ENCODE measurements at places on chromosomes 4 and X. TPM values are rescaled to one million over a fixed set of nuclear protein-coding genes. Genes with fewer than 3 reads are reported as not detected.

The F9 gene
- polyA plus RNA-seq, result not detected

The ZMAT1 gene
- 9.9 TPM for polyA plus RNA-seq

The HEPH gene
- 12.3 TPM for polyA plus RNA-seq

The PITX2 gene
- polyA plus RNA-seq, result not detected

The CXCL3 gene
- polyA plus RNA-seq, result 1.6 TPM

The DIAPH2 gene
- polyA plus RNA-seq, result 8.2 TPM

The RAI2 gene
- polyA plus RNA-seq, result 26.9 TPM

DNA sequence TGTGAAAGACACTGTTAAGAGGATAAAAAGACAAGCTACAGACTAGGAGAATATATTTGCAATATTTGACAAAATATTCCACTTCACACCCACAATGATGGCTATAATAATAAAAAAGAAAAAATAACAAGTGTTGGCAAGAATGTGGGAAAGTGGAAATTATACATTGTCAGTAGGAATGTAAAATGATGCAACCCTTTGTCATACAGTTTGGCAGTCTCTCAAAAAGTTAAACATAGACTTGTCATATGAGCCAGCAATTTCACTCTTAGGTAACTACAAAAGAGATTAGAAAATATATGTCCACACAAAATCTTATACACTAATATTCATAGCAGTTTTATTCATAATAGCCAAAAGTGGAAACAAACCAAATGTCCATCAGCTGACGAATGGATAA is 5.2 kb upstream of the RADX start:
- no peaks in the 10 kb centered on the region for H3K4me1 ChIP-seq
- no peak overlapping the region for H3K4me3 ChIP-seq
- no peak for DNase-seq
- no peaks in the 10 kb centered on the region for H3K27me3 ChIP-seq
- no peak overlapping the region for H3K27ac ChIP-seq
- no peaks in the 10 kb centered on the region for H3K36me3 ChIP-seq

- peaks cover 27% of the 10 kb centered on the region for H3K27me3 ChIP-seq
- H3K4me3 ChIP-seq, result no peak overlapping the region
- H3K27ac ChIP-seq, result no peak overlapping the region
These were observed 160.4 kb upstream of the GPR101 start for GRCh38 chrX:137194164-137194563.

GRCh38 chrX:52284865-52285264 is 84.0 kb upstream of the XAGE2 start:
- peaks cover 58% of the 10 kb centered on the region for H3K27me3 ChIP-seq
- no peak for DNase-seq
- H3K4me3 ChIP-seq, result no peak overlapping the region
- H3K27ac ChIP-seq, result no peak overlapping the region
- H3K36me3 ChIP-seq, result no peaks in the 10 kb centered on the region

DNA sequence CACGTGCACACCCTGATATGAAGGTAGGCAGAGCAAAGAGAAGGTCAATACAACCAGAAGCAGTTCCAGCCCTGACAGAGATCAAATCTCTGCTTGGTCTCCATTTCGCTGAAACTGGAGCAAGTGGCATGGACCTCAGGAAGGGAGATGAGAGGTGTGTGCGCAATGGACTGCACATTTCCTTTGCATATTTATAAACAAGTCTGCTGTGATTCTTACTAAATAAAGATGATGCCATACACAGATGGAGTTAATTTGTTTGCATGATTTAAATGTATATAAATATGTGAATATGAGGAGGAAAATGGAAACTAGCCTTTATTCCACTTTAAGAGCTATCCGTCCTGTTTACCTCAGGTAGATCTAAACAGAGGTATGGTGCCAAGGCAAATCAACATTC is 2.1 kb upstream of the SCRG1 start:
- no peak overlapping the region for H3K4me3 ChIP-seq
- H3K36me3 ChIP-seq, result no peaks in the 10 kb centered on the region
- DNase-seq, result no peak

DNA sequence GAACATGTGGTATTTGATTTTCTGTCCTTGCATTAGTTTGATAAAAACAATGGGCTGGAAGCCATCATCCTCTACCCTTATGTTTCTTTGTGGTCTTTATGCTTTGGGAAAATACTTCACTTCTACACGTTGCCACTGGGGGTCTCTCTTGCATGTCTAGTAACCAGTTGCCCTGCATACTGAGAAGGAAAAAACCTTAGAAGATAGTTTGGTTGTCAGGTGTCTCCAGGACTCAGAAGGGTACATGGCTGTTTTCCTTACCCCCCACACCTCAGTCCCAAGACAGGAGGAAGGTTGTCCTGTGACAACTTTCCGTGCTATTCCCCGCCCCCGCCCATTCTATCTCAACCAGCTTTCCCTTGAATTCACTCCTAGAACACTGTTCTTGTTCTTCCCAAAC is 62.1 kb upstream of the LANCL3 start:
- peak; percentile 1 for DNase-seq
- no peaks in the 10 kb centered on the region for H3K4me1 ChIP-seq
- no peak overlapping the region for H3K27ac ChIP-seq
- no peaks in the 10 kb centered on the region for H3K36me3 ChIP-seq

DNA sequence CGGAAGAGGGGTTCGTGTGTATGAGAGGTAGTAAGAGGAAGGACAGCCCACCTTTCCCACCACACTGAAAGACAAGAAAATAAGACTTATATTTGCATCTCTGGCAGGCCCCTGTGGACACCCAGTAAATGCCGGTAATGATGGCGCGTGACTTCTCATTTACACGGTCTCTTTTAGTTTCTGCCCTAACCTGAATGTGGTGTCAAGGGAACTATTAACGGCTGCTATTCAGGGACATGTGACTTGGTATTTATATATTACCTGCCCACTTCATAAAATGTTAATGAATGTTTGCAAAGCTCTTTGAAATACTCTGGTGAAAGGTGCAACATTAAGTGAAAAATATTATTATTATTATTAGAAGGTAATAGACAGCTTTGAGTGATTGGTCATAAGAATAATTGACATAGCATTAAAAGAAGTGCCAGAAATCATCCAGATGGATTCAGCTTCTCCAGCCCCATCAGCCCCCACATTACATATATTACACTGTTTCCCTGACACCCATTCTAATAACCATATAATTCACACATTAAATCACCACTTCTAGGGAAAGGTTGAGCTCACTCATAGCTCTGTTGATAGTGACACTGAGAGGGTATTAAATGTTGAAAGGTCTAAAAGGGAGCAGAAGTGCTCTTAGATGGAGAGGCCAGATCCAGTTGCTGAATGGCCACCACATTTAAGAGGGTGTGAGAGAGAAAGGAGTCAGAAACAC is 83.0 kb upstream of the BEND4 start:
- H3K4me1 ChIP-seq, result no peaks in the 10 kb centered on the region
- no peaks in the 10 kb centered on the region for H3K36me3 ChIP-seq
- H3K27me3 ChIP-seq, result no peaks in the 10 kb centered on the region
- no peak overlapping the region for H3K4me3 ChIP-seq

DNA sequence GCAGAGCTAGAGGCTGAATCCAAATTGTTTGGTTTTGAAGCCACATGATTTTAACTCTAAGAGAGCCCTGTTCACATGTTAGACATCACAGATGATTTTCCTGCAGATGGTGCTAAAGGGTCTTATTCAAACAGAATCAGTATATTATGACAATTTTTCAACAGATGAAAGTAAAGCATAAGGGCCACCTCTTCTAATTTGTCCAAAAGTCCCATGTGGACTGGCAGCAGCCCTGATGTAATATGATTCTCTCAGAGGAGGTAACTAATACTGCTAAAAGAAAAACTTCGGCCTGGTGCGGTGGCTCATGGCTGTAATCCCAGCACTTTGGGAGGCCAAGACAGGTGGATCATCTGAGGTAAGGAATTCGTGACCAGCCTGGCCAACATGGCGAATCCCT is 26.0 kb upstream of the SETD7 start:
- no peaks in the 10 kb centered on the region for H3K36me3 ChIP-seq
- H3K27ac ChIP-seq, result no peak overlapping the region
- no peaks in the 10 kb centered on the region for H3K27me3 ChIP-seq

- H3K27ac ChIP-seq, result no peak overlapping the region
- DNase-seq, result no peak
- no peaks in the 10 kb centered on the region for H3K4me1 ChIP-seq
- no peak overlapping the region for H3K4me3 ChIP-seq
These were observed 914 bp downstream of the MYOZ2 start for GRCh38 chr4:119136546-119136945.

- H3K27me3 ChIP-seq, result no peaks in the 10 kb centered on the region
- peaks cover 13% of the 10 kb centered on the region for H3K4me1 ChIP-seq
- H3K36me3 ChIP-seq, result no peaks in the 10 kb centered on the region
- H3K4me3 ChIP-seq, result peak overlapping the region; percentile 17
These were observed 156.9 kb downstream of the SLIT2 start for GRCh38 chr4:20408611-20409010.

DNA sequence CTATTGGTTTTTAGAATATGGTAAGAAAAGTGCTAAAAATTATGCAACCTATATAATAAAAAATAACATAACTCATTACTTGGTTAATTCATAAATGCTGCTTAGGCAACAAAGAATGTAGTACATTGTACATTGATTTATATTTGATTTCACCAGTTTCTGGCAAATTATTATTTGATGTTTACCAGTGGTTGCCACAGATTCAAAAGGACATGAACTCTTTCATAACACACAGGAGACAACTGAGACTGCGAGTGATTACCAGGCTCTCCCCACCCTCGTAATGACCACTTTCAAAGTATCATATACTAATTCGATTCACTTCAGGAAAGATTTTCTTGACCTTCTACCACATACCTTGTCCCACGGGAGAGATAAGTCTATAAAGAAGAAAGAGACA is 158.5 kb downstream of the NR3C2 start:
- no peak for DNase-seq
- no peak overlapping the region for H3K4me3 ChIP-seq
- H3K36me3 ChIP-seq, result no peaks in the 10 kb centered on the region

- no peaks in the 10 kb centered on the region for H3K4me1 ChIP-seq
- no peaks in the 10 kb centered on the region for H3K27me3 ChIP-seq
- DNase-seq, result no peak
- no peak overlapping the region for H3K27ac ChIP-seq
- no peaks in the 10 kb centered on the region for H3K36me3 ChIP-seq
These were observed 1047.6 kb downstream of the TECRL start for GRCh38 chr4:63361628-63362027.

- no peaks in the 10 kb centered on the region for H3K4me1 ChIP-seq
- H3K27ac ChIP-seq, result no peak overlapping the region
- no peak for DNase-seq
These were observed 50.7 kb downstream of the UBE2NL start for GRCh38 chrX:143934542-143934941.

DNA sequence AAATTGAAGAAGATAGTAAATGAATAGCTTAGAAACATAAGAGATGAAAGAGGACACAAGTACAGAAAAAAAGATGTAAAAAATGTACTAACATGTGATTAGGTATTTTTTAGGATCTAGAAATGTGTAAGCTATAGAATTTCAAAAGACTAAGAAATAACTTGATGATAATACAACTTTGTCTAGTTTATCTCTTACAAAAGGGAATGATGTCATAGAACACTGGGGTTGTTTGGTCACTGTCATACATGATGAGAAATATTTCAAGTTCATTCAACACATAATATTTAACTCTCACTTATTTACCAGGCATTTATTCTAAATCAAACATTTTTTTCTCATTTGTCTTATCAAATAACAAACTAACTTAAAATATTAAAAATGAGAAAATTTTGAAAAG is 18.5 kb downstream of the STBD1 start:
- DNase-seq, result no peak
- no peaks in the 10 kb centered on the region for H3K36me3 ChIP-seq
- no peaks in the 10 kb centered on the region for H3K27me3 ChIP-seq
- no peak overlapping the region for H3K27ac ChIP-seq

GRCh38 chr4:37465296-37465695 is 220.8 kb downstream of the NWD2 start:
- H3K27ac ChIP-seq, result no peak overlapping the region
- DNase-seq, result no peak
- no peaks in the 10 kb centered on the region for H3K4me1 ChIP-seq
- no peaks in the 10 kb centered on the region for H3K36me3 ChIP-seq
- H3K27me3 ChIP-seq, result no peaks in the 10 kb centered on the region

DNA sequence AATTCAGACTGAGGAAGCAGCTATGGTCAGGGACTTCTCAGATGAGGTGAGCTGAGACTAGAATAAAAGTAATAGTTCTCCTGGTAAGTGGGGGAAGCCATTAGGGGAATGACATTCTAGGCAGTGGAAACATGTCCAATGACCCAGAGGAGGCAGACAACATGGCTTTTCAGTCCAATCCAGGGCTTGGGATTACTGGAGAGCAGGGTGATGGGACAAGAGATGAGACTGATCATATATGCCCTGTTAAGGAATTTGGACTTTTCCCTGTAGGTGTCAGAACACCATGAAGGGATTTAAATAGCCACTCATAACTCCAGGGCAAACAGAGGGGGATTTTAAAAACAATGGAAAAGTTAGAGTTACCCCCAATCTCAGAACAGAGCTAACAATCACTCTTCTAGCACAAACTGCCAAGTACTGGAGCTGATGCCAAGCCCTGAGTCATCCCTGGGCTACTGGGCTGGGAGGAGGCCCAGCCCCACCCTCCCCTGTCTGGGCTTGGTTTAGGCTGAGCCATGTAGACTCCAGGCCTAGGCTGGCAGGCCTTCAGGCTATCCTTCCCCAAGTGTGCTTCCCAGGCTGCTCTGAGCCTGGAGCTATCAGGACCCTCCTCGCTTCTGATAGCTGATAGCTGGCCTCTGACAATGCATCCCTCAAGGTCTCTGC is 22.7 kb upstream of the MSN start:
- H3K27ac ChIP-seq, result no peak overlapping the region
- no peak overlapping the region for H3K4me3 ChIP-seq
- H3K27me3 ChIP-seq, result peaks cover 4% of the 10 kb centered on the region
- DNase-seq, result peak; percentile 80
- no peaks in the 10 kb centered on the region for H3K36me3 ChIP-seq
- peaks cover 8% of the 10 kb centered on the region for H3K4me1 ChIP-seq

DNA sequence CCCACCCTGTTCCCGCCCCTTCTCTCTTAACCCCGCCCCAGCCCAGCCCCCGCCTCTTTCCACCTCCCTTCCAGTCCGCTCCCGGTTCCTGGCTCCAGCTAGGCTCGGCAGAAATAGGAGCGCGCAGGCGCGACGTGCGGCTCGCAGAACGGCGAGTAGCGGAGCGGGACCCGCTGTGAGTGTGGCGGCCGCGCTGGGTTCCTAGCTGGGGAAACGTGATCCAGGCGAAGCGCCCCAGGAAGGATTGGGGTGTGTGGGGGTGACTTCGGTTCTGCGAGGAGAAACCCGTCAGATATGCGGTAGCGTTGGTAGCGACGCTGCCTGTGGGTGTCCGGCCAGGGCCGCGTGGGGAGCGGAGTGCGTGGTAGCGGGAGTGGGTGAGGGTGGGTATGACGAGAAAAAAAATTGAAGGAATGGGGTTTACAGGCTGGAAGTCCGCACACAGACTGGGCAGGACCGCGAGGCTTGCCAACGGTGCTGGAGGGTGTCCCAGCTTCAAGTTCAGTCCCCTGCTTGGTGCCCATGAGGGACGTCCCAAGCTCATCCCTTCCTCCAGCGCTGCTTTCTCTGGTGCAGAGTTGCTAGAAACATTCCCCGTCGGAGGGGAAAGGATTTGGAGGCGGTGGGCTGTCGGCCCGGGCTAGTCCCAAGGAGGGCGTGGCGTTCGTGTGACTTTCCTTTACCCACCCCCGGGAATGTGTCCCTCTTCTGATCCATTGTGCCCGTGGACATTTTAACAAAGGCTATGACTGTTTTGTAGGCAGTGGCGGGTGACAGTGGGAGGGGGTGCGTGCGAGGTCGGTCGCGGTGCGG is at the start of gene PRRG1:
TSS of gene PRRG1 (plus strand) at position 144 of the 813 bp plus-strand sequence. CDS start 56,886 bp downstream, outside the sequence.
- no peak within 1 kb of the TSS for H3K4me3 ChIP-seq
- H3K4me1 ChIP-seq, result no peaks in the 10 kb centered on the region
- H3K27me3 ChIP-seq, result peaks cover 9% of the 10 kb centered on the region
- peak within 1 kb of the TSS; percentile 73 for H3K27ac ChIP-seq
- DNase-seq, result peak; percentile 82
- no peaks in the 10 kb centered on the region for H3K36me3 ChIP-seq

GRCh38 chr4:6773616-6774540 is 8.6 kb upstream of the KIAA0232 start:
- H3K27ac ChIP-seq, result no peak overlapping the region
- no peak overlapping the region for H3K4me3 ChIP-seq
- peaks cover 6% of the 10 kb centered on the region for H3K4me1 ChIP-seq
- H3K36me3 ChIP-seq, result no peaks in the 10 kb centered on the region

All from adrenal gland (tissue), 19 donors.